ENCODE measurements at places on chromosomes 3 and 15.

DNA sequence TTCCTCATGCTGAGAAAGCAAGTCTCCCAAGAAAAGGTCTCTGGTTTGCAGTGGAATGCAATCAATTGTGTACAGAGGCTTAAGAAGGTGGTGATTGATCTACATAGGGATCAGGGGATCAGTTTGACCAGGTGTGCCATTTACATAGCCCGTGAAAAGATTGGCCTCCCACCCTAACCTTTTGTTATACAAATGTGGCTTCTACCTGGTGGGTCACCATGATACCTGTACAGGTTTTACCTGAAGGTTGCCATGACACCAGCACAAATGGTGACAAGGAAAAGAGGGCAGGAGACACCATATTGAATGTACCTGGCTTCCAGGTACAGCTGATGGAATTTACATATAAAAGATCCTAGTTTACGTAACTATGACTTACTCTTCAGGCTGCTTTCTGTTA, 25.5 kb upstream of the TEX55 start:
- no peak for DNase-seq

- no peak for DNase-seq
Measured at GRCh38 chr15:72472992-72473610, 1.0 kb upstream of the ARIH1 start.

DNA sequence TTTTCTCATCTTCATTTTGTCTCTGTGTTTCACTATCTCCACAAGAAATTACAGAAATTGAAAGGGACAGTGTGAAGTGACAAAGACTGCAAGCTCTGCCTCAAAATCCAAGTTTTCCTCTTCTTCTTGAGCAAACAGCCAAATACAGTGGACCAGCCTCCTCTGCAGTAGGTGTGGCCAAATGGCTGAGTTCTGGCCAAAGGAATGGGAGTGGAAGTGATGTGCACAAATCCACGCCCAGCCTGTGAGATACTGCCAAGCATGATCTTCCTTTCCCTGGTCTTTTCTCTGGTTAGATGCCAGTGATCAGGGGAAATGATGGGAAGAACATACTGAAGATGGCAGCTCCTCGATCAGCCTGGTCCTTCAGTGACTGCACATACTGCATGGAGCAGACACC, 111.0 kb upstream of the CPNE4 start:
- DNase-seq: no peak

DNA sequence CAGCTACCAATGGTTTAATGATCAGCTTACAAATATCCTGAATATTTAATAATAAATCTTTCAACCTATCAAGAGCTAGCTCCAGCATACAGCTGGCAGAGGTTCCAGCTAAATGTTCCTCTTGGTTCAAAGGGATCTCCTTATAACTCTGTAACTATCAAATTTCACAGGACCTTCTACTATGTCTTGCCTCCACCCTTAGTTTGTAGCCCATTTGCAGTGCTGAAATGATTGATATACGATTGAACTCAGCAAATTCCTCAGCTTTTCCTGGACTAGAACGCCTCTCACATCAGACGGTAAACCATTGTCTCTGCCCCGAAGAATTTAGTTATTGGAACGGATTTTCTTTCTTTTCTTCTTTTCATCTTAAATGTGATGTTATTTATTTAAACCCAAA, 41.5 kb downstream of the CD200R1L start:
- no peak for DNase-seq

- no peak for DNase-seq
Measured at GRCh38 chr15:75185271-75186029, 16.2 kb upstream of the C15orf39 start.
